Stimulated activated CD8-positive, alpha-beta memory T cell treated with anti-CD3 and anti-CD28 coated beads, Interleukin-15, amount 100 ng/mL, for 1 hour (primary cell): ENCODE measurements at places on chromosomes 7 and 10.

DNA sequence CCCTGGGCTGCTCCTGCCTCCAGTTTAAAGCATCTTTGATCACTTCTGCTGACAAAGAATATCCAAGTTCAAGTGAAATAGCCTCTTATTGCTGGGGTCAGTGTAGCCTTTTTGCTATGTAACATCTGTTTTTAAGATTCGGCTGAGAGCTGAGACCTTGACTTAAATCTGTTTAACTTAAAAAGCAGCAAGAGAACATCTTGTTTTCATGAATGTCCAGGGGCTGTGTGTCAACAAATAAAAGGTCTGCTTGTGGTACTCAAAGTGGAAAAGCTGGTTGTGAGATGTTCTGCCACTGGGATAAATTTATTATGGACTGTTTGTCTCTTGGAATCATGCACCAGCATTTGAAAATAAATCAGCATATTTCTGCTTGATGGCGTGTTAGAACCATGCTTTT is 73.2 kb downstream of the CALD1 start:
- no peak for DNase-seq

DNA sequence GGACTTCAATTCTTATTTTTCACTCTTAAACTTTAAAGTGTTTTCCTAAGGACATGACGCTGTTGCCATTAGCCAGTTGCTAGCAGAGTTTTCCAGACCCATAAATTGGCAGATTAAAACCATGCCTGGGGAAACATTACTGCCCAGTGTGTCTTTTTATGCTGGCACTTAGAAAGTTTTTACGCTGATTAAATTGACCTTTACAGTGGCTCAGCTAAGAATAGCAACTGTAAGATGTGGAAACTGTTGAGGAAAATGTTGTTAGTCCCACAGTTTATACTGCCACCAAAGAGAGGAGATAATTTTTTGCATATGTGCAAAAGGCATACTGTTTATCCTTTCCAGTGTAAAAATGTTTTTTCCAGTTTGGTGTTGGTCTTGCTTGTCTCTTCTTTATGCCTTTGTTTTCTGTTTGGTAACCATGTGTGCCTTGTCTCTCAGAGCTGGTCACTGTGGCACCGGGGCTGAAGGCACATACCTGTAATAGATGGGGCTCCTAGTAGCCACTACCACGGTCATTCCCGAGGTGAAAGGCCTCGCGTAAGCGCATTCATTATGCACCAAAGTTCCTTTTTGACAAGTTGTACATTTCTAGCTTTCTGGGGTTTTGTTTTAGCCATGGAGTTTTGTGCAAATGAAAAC is 45.3 kb downstream of the CYP17A1 start:
- no peak for DNase-seq

- DNase-seq: no peak
Observed at GRCh38 chr7:107078517-107078966, 34.0 kb downstream of the PRKAR2B start.

- no peak for DNase-seq
Observed at GRCh38 chr7:78296644-78297371, 498.2 kb downstream of the PHTF2 start.

- no peak for DNase-seq
Observed at GRCh38 chr7:20114468-20114867, 102.7 kb downstream of the MACC1 start.

- no peak for DNase-seq
Observed at GRCh38 chr7:33764752-33765451, 140.4 kb upstream of the BMPER start.

- DNase-seq: no peak
Observed at GRCh38 chr7:94648731-94649130, 7.2 kb downstream of the SGCE start.

GRCh38 chr10:68560943-68561864 is 1.1 kb downstream of the TET1 start:
- DNase-seq: no peak

DNA sequence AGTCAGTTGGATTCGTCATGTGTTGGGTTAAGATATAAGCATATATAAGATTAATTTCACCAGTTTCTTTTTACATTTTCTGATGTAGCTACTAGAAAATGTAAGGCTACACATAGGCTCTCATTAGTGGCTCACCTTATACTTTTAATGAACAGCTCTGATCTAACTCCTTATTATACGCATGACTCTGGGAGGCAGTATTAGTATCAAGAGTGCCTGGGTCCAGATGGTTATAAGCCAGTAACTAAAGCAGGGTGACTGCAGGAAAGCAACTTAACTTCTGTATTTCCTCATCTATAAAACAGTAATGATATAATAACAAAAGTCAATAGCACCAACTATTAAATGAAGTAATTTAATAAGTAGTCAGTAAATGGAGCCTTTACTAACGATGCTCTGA is 1.4 kb upstream of the ELMO1 start:
- no peak for DNase-seq

DNA sequence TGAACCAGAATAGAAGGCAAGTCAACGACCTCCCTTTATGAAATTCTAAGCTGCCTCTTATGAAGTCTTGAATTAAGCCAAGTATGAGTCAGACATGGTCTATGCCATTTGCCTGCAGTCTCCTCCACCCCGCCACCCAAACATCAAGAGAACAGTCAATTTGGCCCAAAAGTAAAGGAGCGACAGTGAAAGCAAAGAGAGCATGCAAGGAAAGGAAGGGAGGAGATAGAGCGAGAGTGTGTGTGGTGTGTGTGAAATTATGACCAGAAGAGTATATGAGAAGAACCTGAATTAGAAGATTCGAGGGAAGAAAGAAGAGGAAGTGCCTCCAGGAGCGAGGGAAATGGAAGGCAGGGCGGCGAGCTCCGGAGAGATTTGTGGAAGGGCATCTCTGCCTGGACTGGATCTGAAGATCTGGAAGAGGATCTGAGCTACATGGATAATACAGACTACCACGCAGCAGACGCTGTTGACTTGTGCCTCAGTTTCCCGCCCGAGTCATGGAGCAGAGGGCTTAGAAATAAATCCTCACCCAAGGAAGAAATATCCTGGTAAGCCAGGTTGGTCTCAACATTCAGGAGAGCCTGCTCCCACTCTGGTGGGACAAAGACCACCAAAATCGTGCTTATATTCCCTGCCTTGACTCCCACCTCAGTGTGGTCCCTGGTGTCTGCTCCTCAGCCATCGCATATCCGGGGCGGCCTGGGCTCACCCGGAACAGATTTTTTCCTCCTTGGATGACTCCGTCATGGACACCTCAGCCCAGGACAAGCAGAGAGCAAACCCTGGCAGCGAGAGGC is 459 bp downstream of the ZDHHC6 start:
- DNase-seq: no peak

DNA sequence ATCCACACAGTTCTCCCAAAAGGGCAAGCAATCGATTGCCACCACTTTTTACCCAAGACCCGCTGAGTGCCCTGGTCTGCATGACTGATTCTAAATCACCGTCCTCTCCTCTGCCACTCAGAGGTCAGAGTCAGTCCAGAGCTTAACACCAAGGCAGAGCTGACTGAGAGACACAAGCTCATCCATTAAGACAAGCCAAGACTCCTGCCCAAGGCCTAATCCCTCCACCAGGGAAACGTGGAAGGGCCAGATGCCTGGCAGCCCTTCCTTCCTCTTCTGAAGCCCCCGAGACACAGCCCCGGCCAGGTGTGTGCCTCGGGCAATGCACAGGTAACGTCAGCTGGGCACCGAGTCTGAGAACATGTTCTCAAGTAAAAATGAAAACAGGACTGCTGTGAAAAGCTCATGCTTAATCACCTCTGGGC is 51.7 kb downstream of the DIP2C start:
- DNase-seq: no peak

DNA sequence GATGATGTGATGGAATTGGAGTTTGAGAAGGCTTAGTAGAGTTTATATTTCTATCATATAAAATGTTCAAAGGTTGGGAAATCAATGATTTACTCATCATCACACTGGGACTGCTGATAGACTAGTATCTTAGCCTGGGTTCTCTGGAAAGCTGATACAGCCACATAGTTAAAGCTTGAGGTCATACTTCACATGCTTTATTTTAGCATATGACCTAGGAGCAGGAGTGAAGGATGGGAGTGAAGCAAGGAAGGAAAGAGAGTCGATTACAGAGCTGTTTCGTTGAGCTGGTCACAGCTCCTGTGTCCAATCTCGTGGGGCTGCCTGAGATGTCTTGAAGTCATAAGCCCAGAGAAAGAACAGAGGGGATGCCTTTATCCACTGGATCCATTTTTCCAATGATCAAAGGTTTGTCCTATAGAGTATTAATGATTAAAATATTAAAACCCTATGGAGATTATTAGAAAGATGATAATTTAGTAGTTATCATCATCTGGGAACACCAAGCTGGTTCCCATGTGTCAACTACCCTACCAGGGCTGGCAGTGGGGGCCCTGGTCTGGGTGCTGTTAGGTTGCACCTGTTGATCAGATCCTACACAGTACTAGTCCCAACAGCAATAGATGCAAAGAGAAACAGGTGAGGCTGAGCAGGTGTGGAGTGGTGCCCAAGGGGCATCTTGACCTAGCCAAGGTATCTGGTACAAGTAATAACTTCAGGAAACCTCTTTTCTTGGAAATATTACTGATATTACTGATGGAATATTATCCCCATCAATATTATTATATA is 77.8 kb downstream of the BAMBI start:
- DNase-seq: no peak
